ENCODE measurements at places on chromosomes 13 and 19.

- no peak for DNase-seq
These were observed 12.6 kb upstream of the METTL21C start for GRCh38 chr13:102707467-102707866.

DNA sequence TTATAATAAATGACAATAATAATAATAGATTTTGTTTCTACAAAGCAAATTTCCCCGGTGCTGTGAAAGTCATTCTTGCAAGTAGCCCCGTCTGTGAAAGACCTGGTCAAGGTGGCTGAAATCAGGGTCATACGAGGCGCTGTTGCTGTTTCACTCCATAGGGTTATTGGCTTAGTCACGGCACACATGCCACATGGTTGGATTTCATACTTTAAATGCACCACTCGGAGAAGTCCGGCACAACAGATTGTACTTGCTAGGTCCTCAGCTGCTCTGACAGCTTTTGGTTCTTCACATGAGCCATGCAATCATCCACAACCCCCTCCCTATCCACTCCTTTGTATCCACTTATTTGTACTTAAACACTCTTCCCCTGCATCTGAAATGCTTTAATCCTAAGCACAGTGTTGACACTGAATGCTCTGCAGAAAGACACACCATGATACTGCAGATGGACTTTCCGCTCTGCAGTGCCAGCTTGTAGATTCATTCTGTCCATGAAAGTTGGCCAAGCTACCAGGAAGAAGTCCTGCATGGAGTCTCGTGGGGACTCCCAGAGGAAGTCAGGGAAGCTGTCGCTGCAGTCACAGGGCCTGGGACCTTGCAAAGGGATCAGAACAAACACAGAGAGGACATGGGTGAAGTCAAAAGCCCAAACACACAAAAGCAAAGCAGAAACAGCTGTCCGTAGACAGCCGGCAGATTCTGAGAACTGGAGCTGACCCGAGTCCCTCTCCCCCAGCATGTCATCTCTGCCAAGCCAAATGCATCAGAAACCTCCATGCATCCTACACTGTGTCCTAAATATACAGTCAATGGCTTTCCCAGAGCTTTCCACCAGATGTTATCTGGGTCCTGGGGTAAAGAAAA lies 124.6 kb downstream of the COL4A2 start:
- no peak for DNase-seq

DNA sequence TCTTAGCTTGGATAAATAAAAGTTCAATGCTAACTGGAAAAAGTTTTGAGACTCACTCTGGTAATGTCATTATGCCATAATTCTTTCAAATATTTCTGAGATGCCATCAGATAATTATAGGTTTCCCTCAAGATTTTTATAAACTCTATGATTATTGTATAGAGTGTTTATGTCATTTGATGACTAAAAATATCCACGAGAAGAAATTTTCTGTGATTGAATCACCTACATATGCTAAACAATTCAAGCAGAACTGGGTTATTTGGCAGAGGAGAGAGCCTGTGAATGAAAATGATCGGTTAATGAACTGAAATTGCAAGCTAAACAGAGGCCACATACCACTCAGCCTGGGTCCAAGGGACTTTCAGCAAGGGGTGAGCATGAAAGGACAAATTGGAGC lies 92.6 kb upstream of the TSC22D1 start:
- no peak for DNase-seq

DNA sequence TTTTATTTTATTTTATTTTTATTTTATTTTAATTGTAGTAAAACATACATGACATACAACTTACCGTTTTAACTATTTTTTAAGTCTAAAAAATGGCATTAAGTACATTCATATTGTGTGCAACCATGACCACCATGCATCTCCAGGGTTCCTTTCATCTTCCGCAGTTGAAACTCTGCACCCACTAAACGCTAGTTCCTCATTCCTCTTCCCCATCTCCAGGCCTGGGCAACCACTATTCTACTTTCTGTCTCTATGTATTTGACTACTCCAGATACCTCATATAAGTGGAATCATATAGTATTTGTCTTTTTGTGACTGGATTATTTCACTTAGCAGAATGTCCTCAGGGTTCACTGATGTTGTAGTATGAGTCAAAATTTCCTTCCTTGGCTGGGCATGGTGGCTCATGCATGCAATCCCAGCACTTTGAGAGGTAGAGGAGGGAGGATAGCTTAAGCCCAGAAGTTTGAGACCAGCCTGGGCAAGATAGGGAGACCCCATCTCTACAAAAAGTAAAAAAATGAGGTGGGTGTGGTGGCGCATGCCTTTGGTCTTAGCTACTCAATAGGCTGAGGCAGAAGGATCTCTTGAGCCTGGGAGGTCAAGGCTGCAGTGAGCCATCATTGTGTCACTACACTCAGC lies 55.7 kb upstream of the ZNF507 start:
- DNase-seq: no peak

- DNase-seq: no peak
These were observed 5.3 kb upstream of the TLE2 start for GRCh38 chr19:3034406-3034655.

DNA sequence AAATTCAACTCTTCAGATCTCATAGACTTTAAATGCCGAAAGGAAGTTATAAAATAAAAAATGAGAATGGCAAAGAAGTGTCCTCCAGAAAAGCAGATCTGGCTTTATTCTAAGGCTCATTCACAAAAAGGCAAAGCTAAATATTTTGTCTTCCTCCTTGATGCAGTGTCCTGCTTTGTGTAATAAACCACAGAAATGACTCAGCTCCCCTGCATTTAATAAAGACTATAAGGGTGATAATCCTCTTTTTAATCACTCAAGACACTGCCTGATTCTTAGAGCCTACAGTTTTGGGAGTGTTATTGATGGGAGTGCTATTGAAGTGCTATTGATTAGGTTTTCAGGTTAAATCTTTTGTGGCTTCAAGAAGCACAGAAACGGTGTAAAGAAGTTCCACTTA lies 482.0 kb downstream of the PCDH20 start:
- no peak for DNase-seq

- no peak for DNase-seq
These were observed 133.4 kb downstream of the GPC6 start for GRCh38 chr13:93360021-93360420.

- no peak for DNase-seq
These were observed 9.5 kb downstream of the MYO16 start for GRCh38 chr13:108638901-108639300.

All from smooth muscle cell of the brain vasculature (primary cell).